H54 (cell line): ENCODE measurements at places on chromosomes 13 and 19.

DNA sequence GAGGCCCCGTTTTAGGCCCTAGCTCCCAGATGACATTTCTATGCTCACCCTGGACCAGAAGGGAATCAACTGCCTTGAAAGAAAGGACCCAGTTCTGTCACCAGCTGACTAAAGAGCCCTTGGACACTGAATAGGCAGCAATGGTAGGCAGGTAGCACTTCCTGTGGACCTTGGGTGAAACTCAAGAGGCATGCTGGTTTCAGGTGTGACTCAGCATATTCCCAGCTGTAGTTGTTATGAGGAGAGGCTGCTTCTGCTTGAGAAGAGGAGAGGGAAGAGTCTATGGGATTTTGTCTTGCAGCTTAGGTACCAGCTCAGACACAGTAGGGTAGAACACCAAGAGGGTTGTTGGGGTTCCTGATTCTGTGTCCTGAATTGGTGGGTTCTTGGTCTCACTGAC lies 37.9 kb upstream of the HTR2A start:
- no peak for DNase-seq

- no peak for DNase-seq
Measured at GRCh38 chr19:3479834-3480215, 500 bp downstream of the SMIM24 start.

- no peak for DNase-seq
Measured at GRCh38 chr19:5094768-5095567, 126.1 kb downstream of the KDM4B start.

- no peak for DNase-seq
Measured at GRCh38 chr13:82323101-82323500, 1559.2 kb downstream of the SLITRK1 start.

GRCh38 chr13:23695711-23696464 lies 125.7 kb downstream of the TNFRSF19 start:
- DNase-seq: no peak

DNA sequence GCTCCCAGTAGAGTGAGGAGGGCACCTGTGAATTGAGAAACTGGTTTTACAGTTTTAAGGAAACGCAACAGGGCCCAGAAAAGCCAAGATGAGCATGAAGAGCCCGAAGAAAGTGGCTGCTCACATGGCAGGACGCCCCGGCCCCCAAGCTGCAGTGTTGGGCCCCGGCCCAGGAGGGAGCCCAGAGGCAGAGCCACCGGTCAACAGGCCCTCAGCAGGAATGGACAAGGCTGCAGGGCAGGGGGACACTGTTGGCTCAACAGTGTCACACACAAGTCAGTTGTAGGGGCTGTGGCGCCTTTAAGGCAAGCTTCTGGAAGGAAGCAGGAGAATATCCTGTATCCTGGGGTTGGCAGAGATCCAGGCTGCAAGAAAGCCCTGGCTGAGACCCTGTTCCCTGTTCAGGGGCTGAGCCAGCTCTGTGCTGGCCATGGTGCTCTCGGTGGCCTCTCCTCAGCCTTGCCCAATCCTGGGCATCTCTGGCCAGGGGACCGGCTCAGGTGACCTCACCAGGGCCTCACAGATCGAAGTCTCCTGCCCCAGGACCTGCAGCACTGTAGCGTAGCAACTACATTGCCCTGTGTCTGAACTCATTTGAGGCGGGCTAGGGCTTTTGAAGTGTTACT lies 28.0 kb downstream of the UPF1 start:
- no peak for DNase-seq

DNA sequence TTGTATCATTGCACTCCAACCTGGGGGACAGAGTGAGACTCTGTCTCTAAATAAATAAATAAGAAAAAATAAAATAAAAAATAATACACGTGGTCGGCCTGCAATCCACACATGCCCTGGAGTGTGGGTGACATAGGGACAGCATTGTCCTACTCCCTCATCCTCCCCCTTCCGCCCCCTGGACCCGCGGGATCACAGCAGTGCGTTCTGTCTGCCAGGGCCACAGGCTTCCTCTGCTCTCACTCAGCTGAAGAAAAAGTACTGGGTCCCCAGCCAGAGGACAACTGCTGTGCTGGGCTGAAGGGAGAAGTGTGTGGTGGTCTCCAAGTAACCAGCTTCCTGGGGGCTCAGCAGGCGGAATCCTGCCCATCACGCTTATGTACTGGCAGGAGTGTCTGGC lies 6.3 kb downstream of the BCAT2 start:
- DNase-seq: no peak

- DNase-seq: no peak
Measured at GRCh38 chr19:17405250-17406045, at the start of gene BST2. Gene BST2, minus strand, starts transcription at chr19:17405630. Its CDS starts 55 bp downstream, at chr19:17405575.

- DNase-seq: no peak
Measured at GRCh38 chr19:48135411-48135810, 24.8 kb upstream of the PLA2G4C start.

GRCh38 chr13:52830946-52831345 lies 17.5 kb downstream of the PCDH8 start:
- no peak for DNase-seq

DNA sequence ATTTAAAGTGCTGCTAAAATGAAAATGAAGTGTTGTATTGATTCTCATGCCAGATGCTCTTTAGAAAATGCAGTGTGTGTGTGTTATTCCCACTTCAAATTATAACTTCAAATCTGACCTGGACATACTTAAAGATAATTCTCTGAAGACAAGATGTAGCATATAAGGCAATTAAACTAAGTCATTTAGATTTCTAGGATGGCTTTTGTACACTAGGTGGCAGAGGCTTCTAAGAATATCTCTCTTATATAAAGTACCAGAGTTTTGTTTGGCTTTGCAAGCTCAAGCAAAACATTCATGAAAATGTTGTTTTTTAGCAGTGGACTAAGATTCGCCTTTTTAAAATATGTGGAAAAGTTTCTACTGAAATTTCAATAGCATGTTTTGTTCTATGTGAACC lies 407.2 kb downstream of the GPC5 start:
- DNase-seq: no peak

GRCh38 chr13:44894001-44894770 lies 95.1 kb downstream of the NUFIP1 start:
- DNase-seq: no peak

DNA sequence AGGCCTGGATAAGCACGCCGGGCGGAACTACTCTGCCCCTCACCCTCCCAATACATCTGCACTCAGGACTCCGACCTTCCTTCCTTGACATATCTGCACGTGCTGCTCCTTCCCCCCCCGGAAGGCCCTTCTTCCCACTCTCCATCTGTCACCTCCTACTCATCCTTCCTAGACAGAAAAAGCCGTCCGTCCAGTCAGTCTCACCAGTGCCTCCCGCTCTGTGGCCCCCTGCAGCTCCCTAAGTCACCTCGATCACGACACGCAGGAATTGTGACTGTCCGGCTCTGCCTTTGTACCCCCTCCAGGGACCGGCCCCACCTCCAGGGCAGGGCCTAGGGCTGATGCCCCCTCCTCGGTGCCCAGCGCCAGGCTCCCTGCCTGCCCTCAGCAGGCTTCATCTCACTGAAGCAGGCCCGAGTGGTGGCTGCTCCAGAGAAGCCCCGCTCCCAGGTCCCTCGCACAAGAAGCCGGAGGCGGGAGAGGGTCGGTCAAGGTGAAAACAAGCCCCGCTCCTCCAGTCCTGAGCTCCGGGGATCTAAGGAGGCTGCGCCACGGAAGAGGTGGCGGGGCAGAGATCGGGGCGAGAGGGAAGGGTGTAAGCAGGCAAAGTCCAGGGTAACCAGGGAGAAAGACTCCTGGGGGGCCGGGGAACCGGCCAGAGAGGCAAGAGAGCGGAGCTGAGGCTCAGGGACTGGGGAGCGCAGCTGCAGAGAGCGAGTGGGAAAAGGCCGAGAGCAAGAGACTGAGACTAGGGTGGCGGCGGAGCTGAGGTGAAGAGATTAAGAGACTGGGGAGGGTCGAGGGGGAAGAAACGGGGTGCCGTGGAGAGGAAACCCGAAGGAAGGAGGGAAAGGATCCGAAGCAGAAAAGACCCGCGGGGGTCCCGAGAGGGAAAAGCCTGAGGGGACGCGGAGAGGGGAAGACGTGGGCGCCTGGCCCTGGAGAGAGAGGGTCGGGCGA lies 1.1 kb downstream of the PPP6R1 start:
- peak; percentile 66 for DNase-seq

- DNase-seq: no peak
Measured at GRCh38 chr13:72156760-72157159, 289.8 kb upstream of the DACH1 start.

DNA sequence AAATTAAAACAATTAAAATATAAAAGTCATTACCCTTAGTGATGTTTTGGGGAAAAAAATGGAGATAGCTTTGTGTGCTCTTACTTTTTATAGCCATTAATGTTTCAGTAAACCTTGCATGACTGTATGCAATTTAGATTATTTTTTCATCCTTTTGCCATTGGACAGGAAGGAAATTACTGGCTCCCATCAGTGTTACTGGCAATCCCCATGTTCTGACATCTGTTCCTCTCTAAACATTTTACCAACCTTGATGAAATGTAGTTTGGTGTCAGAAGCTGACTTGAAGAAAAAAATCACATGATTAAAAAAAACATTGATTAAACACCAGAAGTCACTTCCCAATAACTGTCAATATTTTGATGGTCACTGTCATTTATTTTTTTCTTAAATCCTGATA lies 52.3 kb upstream of the ZNF536 start:
- no peak for DNase-seq

GRCh38 chr13:84192125-84192524 lies 309.9 kb upstream of the SLITRK1 start:
- peak; percentile 6 for DNase-seq

DNA sequence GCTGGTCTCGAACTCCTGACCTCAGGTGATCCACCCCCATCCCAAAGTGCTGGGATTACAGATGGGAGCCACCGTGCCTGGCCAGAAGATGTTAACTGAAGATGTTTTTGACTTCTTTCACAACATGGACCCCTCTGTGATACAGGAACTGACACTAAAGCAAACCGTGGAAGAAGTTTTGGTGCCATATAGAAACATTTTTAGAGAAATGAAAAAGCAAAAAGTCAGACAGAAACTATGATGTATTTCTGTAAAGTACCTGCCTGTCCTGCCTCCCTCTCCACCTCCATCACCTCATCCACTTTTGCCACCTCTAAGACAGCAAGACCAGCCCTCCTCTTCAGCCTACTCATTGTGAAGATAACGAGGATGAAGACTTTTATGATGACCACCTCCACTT lies 11.3 kb downstream of the FBXO27 start:
- DNase-seq: no peak

- no peak for DNase-seq
Measured at GRCh38 chr19:31553112-31553845, 204.0 kb upstream of the TSHZ3 start.

DNA sequence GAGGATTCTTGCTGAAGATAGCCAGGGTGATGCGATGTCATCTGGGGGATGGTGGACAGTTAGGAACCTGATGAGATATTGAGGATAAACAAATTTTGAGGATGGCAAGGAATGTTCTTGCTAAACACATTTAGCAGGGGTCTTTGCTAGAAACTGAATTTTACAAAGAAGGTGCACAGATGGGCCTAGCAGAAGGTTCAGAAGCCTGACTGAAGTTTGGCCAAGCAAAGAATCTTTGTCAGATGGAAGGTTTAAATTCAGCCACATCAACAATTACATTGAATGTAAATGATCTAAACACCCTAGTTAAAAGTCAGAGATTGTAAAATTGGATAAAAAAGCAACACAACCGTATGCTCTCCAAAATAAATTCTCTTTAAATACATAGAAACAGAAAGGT lies 68.8 kb downstream of the WASF3 start:
- DNase-seq: no peak

GRCh38 chr13:32585550-32586079 lies 637 bp upstream of the PDS5B start:
- DNase-seq: no peak

GRCh38 chr13:28120317-28120716 lies 18.0 kb upstream of the PAN3 start:
- DNase-seq: no peak

DNA sequence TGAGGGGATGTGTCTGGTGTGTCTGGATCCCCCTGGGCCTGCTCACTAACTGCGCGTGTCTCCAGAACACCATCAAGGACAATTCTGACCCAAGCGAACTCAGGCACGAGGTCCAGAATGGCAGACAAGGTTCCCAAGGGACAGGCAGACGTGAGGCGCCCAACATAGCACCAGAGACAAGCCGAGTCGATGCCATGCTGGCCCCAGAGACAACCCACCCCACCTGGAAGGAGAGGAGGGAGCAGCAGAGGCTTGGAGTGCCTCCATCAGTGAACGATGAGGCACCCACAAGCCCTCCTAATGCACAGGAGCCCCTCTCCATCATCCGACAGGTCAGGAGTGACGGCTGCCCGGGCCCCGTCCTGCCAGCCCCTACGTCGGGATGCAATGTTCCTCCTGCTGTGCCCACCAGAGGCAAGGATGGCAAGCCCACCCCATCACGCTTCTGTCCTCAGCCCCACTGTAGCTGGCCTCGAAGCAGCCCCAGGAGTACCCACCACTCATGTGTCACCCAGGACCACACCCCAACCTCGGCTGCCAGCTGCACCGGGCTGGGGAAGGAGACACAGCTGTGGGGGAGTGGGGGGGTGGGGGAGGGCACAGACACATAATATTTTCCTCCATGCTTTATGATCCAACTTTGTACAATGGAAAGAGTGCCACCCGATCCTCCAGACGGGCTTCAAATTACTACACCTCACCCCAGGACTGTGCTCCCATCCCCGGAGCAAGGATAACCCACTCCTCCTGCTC lies 11.8 kb downstream of the AP3D1 start:
- no peak for DNase-seq

- DNase-seq: no peak
Measured at GRCh38 chr13:84352946-84353345, 470.7 kb upstream of the SLITRK1 start.

DNA sequence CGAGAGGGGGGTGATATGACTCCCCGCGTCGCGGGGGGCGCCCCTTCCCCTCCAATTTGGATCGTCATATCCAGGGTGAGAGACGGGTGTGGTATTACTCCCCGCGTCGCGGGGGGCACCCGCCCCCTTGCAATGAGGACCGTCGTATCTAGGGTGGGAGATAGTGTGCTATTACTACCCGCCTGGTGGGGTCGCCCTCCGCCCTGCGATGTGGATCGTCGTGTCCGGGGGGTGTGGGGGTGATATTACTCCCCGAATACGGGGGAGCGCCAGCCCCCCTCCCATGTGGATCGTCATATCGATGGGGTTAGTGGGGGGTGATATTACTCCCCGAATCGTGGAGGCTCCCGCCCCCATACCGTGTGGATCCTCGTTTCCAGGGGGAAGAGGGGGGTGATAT lies 29.2 kb upstream of the RGCC start:
- DNase-seq: no peak

DNA sequence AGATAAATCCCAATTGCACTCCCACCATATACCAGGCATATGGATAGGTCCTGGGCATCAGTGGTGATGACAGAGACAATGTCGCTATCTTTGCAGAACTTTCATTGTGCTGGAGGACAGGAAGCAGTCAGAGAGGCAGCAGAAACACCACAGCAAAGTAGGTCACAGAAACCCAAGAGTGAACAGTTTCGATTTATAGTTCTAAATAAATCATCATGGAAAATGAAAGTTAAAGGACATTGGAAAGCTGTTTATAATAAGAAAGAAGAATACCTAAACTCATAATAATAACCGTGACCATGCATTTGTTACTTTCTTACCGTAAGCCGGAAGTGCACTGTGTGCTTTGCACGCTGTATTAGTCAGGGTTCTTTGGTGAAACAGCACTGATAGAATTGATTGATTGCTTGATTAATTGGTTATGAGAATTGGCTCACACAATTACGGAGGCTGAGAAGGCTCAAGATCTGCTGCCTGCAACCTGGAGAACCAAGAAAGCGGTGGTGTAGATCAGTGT lies 38.9 kb downstream of the ALOX5AP start:
- no peak for DNase-seq
